CD8-positive, alpha-beta memory T cell (primary cell): ENCODE measurements at places on chromosomes 12 and 14. TPM values are rescaled to one million over a fixed set of nuclear protein-coding genes. Genes with fewer than 3 reads are reported as not detected.

GRCh38 chr14:32934073-32934880, 4.4 kb upstream of the NPAS3 start:
- H3K27me3 ChIP-seq, result no peaks in the 10 kb centered on the region
- no peak overlapping the region for H3K27ac ChIP-seq
- H3K36me3 ChIP-seq, result no peaks in the 10 kb centered on the region
- DNase-seq, result no peak

DNA sequence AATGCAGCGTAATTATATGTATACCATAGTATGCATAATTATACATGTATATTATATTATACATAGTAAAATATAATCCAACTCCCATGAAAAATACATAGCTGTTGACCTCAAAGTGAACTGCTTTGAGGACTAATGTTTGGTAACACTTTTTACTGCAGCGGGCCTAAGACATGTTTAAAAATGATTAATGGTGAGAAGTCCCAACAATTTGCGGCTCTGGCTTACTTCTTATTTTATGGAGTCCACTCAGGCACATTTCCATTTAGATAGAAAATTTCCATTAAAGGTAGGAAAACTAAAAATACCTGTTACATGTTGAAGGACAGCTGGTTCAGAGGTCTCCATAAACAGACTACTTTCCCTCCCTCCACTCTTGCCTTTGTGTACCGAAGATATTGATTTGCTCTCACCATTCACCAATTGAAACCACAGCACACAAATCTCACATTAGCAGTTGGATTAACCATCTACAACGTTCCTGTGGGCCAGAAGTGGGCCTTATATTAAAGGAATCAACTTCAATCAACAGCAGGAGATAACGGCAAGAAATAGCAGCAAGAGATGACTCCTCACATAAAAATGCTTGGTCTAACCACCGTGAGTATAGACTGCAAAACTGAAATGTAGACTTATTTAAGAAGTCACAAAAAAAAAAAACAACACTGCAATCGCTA, 14.1 kb upstream of the NT5DC3 start:
- no peaks in the 10 kb centered on the region for H3K4me1 ChIP-seq
- H3K36me3 ChIP-seq, result no peaks in the 10 kb centered on the region

- no peaks in the 10 kb centered on the region for H3K27me3 ChIP-seq
- H3K4me3 ChIP-seq, result no peak overlapping the region
- DNase-seq, result no peak
- no peak overlapping the region for H3K27ac ChIP-seq
- no peaks in the 10 kb centered on the region for H3K4me1 ChIP-seq
- no peaks in the 10 kb centered on the region for H3K36me3 ChIP-seq
Measured at GRCh38 chr12:25615119-25615518, 62.0 kb upstream of the LMNTD1 start.

GRCh38 chr14:75521415-75522199, 662 bp upstream of the BATF start:
- H3K27ac ChIP-seq, result peak overlapping the region; percentile 66
- no peak for DNase-seq
- H3K27me3 ChIP-seq, result no peaks in the 10 kb centered on the region
- H3K4me3 ChIP-seq, result peak overlapping the region; percentile 91
- peaks cover 55% of the 10 kb centered on the region for H3K4me1 ChIP-seq

GRCh38 chr14:46091819-46092218, 559.8 kb downstream of the RPL10L start:
- no peak for DNase-seq
- H3K27ac ChIP-seq, result no peak overlapping the region
- H3K4me1 ChIP-seq, result no peaks in the 10 kb centered on the region
- H3K27me3 ChIP-seq, result no peaks in the 10 kb centered on the region

GRCh38 chr12:53100466-53101151, 2.7 kb upstream of the SOAT2 start:
- H3K36me3 ChIP-seq, result no peaks in the 10 kb centered on the region
- H3K4me1 ChIP-seq, result peaks cover 52% of the 10 kb centered on the region
- no peak overlapping the region for H3K27ac ChIP-seq
- DNase-seq, result no peak
- no peaks in the 10 kb centered on the region for H3K27me3 ChIP-seq
- H3K4me3 ChIP-seq, result no peak overlapping the region

GRCh38 chr14:80202888-80203562, 8.3 kb downstream of the DIO2 start:
- H3K4me1 ChIP-seq, result no peaks in the 10 kb centered on the region
- no peak overlapping the region for H3K27ac ChIP-seq
- H3K27me3 ChIP-seq, result no peaks in the 10 kb centered on the region
- no peak for DNase-seq
- no peak overlapping the region for H3K4me3 ChIP-seq

DNA sequence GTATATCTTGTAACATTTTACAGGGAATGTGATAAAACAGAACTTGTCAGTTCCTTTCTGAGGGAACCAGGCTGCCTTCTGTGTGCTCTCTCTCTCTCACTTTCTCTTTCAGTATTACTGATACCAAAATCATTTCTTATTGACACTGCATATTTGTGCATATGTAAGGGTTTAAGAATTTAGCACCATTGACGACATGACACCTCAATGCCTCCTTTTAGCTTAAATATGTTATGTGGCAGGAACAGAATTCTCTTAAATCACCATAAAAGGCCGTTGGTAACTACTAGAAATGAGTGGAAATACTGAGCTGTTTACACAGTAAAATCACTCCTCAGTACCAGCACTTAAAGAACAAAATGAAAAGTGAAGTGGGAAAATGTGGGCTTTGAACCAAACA, 457.7 kb upstream of the SYT1 start:
- no peaks in the 10 kb centered on the region for H3K36me3 ChIP-seq
- H3K27ac ChIP-seq, result no peak overlapping the region
- no peaks in the 10 kb centered on the region for H3K27me3 ChIP-seq

DNA sequence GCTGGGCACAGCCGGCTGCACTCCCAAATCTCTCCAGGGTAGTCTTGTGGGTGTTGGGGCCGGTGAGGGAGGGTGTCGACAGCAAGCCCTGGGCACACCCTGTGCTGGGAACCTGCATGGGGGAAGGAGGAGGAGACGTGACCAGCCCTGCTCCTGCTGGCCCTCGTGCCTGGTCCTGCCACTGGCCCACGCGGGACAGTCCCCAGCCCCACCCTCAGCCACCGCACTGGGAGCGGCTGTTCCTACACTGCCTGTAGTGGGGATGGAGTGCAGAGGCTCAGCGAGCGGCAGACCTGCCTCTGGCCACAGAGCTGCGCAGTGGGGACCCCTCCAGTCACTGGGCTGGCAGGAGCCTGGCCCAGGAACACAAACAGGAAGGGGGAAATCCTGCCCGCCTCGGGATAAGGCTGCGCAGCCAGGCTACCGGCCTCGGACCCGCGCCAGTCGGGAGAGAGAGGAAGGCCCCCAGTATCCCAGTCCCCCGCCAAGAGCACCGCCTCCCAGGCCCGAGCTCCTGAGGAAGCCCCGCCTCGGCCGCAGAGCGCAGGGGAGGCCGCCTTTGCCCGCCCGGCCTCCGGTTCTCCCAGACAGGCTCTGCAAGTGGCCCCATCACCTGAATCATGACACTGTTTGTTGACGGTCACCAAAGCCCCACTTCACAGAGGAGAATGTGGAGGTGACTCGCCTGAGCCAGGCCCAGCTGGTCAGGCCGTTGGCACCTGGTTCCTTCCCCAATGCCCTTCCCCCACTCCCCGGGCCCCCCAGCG, 10.6 kb downstream of the AHNAK2 start:
- DNase-seq, result no peak
- no peaks in the 10 kb centered on the region for H3K4me1 ChIP-seq
- no peaks in the 10 kb centered on the region for H3K36me3 ChIP-seq
- peaks cover 4% of the 10 kb centered on the region for H3K27me3 ChIP-seq
- no peak overlapping the region for H3K27ac ChIP-seq
- H3K4me3 ChIP-seq, result no peak overlapping the region

GRCh38 chr12:22687361-22688076, 62.5 kb downstream of the ETNK1 start:
- DNase-seq, result no peak
- H3K27me3 ChIP-seq, result no peaks in the 10 kb centered on the region
- H3K4me1 ChIP-seq, result peaks cover 3% of the 10 kb centered on the region
- H3K27ac ChIP-seq, result no peak overlapping the region
- no peaks in the 10 kb centered on the region for H3K36me3 ChIP-seq

GRCh38 chr12:87793131-87793530, 236.1 kb downstream of the C12orf50 start:
- no peaks in the 10 kb centered on the region for H3K36me3 ChIP-seq
- no peaks in the 10 kb centered on the region for H3K4me1 ChIP-seq
- no peak overlapping the region for H3K27ac ChIP-seq
- no peaks in the 10 kb centered on the region for H3K27me3 ChIP-seq
- no peak overlapping the region for H3K4me3 ChIP-seq

DNA sequence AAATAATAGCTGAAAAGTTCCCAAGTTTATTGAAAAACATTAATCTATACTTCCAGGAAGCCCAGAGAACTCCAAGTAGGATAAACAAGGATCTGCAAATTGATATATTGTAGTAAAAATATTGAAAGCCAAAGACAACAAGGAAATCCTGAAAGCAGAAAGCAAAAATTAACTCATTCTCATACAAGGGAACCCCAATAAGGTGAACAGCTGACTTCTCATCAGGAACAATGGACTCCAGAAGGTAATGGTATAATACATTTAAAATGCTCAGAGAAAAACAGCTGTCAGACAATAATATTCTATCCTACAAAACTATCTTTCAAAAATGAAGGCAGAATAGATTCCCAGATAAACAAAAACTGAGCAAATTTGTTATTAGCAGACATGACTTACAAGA, 138.1 kb upstream of the BMP4 start:
- no peaks in the 10 kb centered on the region for H3K4me1 ChIP-seq
- DNase-seq, result no peak
- H3K36me3 ChIP-seq, result no peaks in the 10 kb centered on the region
- no peaks in the 10 kb centered on the region for H3K27me3 ChIP-seq

DNA sequence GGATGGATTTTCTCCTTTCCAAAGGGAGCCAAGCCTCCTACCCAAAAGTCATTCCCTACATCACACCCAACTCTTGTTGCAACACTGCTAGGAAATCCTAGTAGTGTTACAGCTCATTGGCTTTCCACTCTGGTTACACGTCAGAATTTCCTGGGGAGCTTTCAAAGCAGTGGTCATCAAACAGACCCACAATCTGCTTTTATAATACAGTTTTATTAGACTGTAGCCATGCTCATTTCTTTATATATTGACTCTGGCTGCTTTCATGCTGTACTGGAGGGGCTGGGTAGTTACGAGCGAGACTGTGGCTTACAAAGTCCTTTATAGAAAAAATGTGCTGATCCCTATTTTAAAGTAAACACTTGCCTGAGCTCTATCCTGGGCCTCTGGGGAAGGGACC, 34.3 kb downstream of the ZFYVE26 start:
- no peaks in the 10 kb centered on the region for H3K4me1 ChIP-seq
- H3K4me3 ChIP-seq, result no peak overlapping the region
- H3K36me3 ChIP-seq, result peaks cover 61% of the 10 kb centered on the region

DNA sequence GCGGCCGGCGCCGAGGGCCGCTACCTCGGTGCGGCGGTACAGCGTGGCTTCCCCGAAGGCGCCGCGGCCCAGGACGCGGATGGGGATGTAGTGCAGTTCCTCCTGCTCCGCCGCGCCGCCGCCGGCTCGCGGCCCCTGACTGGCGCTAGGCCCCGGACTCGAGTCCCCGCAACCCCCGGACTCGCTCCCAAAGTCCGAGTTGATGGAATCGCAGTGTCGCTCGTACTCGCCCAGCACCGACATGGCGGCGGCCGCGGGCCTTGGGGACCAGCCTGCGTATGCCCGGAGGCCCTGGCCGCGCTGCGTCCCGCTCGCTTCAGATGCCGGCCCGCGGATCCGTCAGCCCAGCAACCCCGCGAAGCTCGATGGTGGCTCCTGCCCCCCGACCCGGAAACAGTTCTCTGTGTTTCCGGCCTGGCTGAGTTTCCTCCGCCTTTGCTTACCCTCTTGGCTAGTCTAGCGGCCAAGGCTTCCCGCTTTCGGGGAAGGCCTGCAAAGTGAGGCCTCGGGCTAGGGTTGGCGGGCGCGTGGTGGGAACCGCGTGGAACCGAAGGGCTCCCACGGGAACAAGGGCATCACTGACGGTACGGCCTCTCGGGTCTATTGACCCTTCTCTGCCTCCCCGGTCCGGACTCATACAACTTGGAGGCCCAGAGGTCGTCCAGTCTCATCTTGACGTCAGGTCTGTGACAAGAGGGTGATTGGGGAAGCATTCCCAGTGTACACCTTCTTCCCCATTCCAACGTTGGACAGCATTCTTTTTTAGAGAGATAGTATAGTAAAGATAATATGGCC, at the start of gene NEK9:
Gene NEK9, minus strand, starts transcription at position 370 of the 795 bp plus-strand sequence. Its CDS starts 127 bp downstream, at position 243.
- H3K27ac ChIP-seq, result peak within 1 kb of the TSS; percentile 95
- H3K27me3 ChIP-seq, result no peaks in the 10 kb centered on the region
- peak within 1 kb of the TSS; percentile 99 for H3K4me3 ChIP-seq
- no peaks in the 10 kb centered on the region for H3K36me3 ChIP-seq
- H3K4me1 ChIP-seq, result peaks cover 36% of the 10 kb centered on the region

DNA sequence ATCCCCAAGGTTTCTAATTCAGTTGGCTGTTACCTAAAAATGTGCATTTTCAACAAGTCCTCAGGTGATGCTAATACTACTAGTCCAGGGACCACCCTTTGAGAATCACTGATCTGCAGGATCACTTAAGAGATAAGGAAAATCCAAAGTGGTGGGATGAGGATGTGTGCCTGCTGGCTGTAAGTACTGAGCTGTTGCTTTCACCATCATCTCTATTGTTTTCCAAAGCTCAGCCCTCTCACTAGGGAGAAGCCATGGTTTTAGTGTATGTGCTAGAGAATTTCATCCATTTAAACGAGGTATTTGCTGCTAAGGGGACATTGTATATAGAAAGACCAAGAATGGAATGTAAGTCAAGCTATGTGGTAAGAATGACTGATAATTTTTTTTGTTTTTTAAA, 202.3 kb downstream of the KIF21A start:
- H3K36me3 ChIP-seq, result no peaks in the 10 kb centered on the region
- no peak for DNase-seq
- H3K4me3 ChIP-seq, result no peak overlapping the region
- no peaks in the 10 kb centered on the region for H3K4me1 ChIP-seq

- no peaks in the 10 kb centered on the region for H3K4me1 ChIP-seq
- no peaks in the 10 kb centered on the region for H3K27me3 ChIP-seq
- no peak overlapping the region for H3K4me3 ChIP-seq
- DNase-seq, result no peak
- no peak overlapping the region for H3K27ac ChIP-seq
- H3K36me3 ChIP-seq, result no peaks in the 10 kb centered on the region
Measured at GRCh38 chr14:55153951-55154350, 24.9 kb downstream of the LGALS3 start.

DNA sequence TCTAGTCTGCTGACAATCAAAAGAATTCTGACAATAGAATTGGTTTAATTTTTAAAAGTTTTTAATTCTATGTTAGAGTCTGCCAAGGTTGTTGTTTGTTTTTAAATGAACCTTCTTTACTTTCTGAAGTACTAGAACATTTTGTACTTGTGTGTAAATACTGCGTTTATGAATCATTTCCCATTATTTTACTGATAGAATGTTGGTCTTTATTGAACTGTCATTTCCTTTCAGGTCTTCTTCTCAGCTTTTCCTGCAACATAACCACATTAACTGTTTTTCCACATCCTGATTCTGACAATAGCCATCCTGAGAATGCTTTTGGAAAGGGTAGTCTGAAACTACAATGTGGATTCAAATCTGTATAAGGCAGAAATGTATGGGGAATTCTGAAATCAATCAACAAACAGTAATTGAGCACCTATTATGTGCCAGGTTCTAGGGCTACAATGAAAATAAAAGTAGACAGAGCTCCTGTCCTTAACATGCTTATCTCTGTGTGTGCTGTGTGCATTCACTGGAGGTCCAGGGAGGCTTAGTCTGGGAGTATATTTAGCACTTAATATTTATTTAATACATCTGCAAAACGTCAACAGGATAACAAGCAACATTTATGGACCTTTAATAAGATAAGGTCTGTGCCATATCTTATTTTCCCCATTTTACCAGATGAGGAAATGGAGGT, 73.1 kb upstream of the SLC38A2 start:
- no peak overlapping the region for H3K4me3 ChIP-seq
- H3K27ac ChIP-seq, result no peak overlapping the region
- no peaks in the 10 kb centered on the region for H3K36me3 ChIP-seq
- H3K4me1 ChIP-seq, result peaks cover 12% of the 10 kb centered on the region

The TBX5 gene
- total RNA-seq, result not detected

The TGM1 gene
- 3.7 TPM for total RNA-seq

The PTHLH gene
- 0.33 TPM for total RNA-seq

The RNF212B gene
- total RNA-seq, result not detected
